ENCODE measurements at places on chromosomes 7 and 10. TPM values are rescaled to one million over a fixed set of nuclear protein-coding genes. Genes with fewer than 3 reads are reported as not detected.

TFEC gene
- 0.17 TPM for total RNA-seq

CNTNAP2 gene
- 1.2 TPM for total RNA-seq

ALOX5 gene
- not detected for total RNA-seq

PARG gene
- 28.3 TPM for total RNA-seq

PGAM2 gene
- 0.41 TPM for total RNA-seq

RHOBTB1 gene
- 19.2 TPM for total RNA-seq

DNA sequence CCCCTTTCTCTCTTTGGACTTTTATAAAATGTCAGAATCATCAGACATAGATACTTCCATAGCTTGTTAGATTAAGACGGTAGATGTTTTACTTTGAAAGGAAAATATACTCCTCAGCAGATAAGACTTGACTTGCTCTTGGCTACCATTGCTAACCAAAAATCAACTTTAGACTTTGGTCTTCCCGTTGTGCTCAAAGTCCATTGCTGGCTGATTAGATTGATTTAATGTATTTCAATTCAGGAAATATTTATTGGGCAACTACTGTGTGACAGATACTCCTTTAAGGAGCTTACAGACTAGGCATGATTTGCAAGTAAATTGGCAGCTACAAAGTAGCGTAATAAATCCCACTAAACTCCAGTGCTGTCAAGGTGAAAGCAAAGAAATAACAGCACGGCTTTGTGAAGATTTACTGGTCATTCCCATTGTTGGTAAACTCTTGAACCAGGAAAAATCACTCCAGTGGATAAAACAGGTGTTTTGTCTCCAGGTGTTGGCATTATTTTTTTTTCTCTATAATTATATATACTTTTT is 95.7 kb upstream of the ARMC3 start:
- H3K4me1 ChIP-seq: peaks cover 5% of the 10 kb centered on the region
- no peaks in the 10 kb centered on the region for H3K27me3 ChIP-seq
- no peak for DNase-seq
- no peak overlapping the region for H3K27ac ChIP-seq
- H3K36me3 ChIP-seq: no peaks in the 10 kb centered on the region

- peaks cover 5% of the 10 kb centered on the region for H3K36me3 ChIP-seq
- no peak overlapping the region for H3K27ac ChIP-seq
- DNase-seq: no peak
- H3K27me3 ChIP-seq: peaks cover 7% of the 10 kb centered on the region
- H3K4me1 ChIP-seq: no peaks in the 10 kb centered on the region
Measured at GRCh38 chr7:7146837-7147236, 35.5 kb upstream of the C1GALT1 start.

- H3K36me3 ChIP-seq: no peaks in the 10 kb centered on the region
- no peak overlapping the region for H3K27ac ChIP-seq
- DNase-seq: no peak
- H3K4me3 ChIP-seq: no peak overlapping the region
Measured at GRCh38 chr10:47287365-47287802, 12.6 kb upstream of the GDF10 start.

DNA sequence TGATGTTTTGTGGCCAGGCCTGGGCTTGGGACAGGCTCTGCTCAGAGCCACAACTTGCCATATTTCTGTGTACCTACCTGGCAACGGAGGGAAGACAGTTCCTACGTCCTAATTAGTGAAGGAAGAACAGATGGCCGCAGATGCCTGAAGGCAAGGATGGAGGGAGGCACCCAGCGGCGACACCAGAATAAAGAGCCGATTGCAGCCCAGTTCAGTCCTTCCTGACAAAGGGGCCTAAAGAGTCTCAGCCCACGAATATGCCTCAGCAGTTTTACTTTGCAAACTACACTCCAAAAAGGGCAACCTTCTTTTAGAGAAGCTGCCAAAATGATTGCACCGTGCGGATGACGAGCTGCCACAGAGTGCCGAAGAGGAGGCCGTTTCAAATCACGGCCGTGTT is 585.8 kb downstream of the GLRX3 start:
- no peak overlapping the region for H3K27ac ChIP-seq
- H3K36me3 ChIP-seq: no peaks in the 10 kb centered on the region

GRCh38 chr7:133575726-133576440 is 323.0 kb downstream of the EXOC4 start:
- H3K4me1 ChIP-seq: peaks cover 13% of the 10 kb centered on the region
- no peak overlapping the region for H3K4me3 ChIP-seq
- DNase-seq: no peak
- peaks cover 1% of the 10 kb centered on the region for H3K36me3 ChIP-seq

GRCh38 chr10:126521399-126521798 is 133.1 kb upstream of the ADAM12 start:
- H3K27ac ChIP-seq: no peak overlapping the region
- no peak overlapping the region for H3K4me3 ChIP-seq
- H3K27me3 ChIP-seq: peaks cover 15% of the 10 kb centered on the region
- H3K4me1 ChIP-seq: peaks cover 5% of the 10 kb centered on the region

DNA sequence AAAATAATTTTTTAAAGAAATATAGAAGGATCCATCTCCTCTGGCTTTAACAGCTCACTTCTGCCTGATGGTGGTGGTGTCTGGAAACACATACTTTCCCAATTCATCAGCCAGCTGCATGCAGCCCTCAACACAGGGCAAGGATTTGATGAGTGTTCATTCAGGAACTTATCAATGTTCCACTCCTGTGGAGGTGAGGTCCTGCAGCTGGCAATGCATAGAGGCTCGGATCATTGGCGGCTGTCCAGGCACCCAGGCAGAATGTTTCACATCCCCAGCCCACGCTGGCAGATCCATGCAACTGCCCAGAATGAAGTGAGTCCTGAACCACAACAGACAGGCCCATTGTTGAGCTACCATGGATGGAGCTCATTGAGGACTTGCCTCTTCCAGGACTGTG is 55.2 kb upstream of the KCNMA1 start:
- no peaks in the 10 kb centered on the region for H3K36me3 ChIP-seq
- no peaks in the 10 kb centered on the region for H3K27me3 ChIP-seq
- H3K27ac ChIP-seq: peak overlapping the region; percentile 27
- no peak for DNase-seq

DNA sequence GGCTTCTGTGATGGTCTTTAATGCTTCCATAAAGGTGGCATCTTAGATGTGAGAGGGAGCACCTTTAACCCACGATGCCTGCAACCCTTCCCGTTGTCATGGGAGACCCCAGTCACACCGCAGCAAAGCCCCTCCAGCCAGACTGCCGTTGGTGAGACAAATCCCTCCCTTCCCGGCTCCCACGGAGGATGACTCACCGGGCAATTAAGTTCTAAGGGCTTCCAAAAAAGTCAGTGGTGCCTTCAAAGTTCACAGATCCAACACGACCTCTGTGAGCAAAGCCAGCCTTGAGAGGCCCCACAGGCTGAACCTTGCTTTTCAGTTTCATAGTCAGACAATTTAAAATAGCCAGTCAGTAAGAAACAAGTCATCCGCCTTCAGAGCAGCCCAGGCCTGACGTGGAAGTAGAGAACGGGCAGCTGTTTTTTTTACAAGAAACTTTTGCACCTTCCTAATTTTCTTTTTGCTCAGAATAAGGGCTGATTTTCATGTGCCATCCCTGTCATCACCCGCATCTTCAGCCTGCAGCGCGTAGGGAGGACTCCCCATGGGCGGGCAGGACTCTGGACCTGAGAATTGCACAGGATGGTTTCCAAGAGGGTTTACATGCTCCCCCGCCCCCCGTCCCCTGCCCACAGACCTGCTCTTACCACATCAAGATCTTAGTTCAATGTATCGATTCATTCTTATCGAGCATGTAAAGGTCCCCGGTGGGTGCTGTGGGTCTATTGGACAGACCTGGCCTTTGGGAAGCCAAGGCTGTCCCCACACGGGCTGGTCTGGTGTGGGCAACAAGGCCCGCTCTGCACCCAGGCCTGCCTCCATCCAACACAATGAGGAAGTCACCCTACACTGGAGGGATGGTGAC is 333.9 kb downstream of the DNAJB6 start:
- no peak overlapping the region for H3K27ac ChIP-seq
- peaks cover 41% of the 10 kb centered on the region for H3K27me3 ChIP-seq
- peaks cover 8% of the 10 kb centered on the region for H3K4me1 ChIP-seq
- DNase-seq: no peak

GRCh38 chr10:20855398-20856038 is 41.6 kb downstream of the NEBL start:
- H3K4me3 ChIP-seq: no peak overlapping the region
- DNase-seq: no peak

DNA sequence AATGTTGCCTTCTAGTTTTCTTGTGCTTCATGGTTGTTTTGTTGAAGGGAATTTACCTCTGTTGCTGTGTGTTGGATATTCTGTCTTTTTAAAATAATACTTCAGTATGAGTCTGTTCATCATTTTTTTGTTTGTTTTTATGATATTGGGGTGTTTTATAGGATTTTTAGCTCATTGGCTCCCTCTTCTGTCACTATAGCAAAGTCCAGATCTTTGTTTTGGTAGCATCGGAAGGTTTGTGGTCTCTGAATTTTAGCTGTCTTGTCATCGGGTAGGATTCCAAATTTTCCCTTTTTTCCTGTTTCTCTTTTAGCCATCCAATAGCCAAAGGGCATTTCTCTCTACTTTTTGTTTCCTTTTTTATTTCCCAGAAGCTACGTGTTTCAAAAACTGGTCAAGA is 91.4 kb downstream of the EXOC4 start:
- H3K27ac ChIP-seq: no peak overlapping the region
- peaks cover 28% of the 10 kb centered on the region for H3K36me3 ChIP-seq
- no peaks in the 10 kb centered on the region for H3K27me3 ChIP-seq
- DNase-seq: no peak
- no peak overlapping the region for H3K4me3 ChIP-seq

DNA sequence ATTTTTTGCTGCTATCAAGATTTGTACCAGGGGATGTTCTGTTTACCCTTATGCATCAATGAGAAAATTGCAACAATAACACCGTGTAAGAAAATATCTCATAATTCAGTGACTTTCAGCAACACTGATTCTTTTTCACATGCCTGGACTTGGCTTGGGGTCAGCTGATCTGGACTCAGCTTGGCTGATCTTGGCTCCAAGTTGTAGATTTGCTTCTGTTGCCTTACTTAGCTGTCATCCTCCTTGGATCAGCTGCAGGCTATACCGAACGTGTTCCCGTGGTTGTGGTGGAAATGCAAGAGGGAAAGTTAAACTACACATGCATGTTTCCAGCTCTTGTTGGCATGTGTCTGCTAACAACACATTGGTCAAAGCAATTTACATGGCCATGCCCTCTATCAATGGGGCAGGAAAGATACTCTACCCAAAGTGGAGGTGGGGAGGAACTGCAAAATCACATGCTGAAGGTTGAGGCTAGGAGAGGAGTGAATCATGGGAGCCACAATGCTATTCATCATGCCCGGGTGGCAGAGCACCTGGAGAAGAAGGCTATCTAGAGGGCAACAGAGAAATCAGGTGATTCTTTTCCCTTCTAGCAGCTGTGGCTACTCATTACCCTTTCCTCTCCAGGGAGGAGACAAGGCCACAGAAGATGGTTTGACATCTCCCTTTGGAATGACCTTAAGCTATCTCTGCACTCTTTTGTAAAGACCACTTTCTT is 1276.3 kb upstream of the AUTS2 start:
- no peaks in the 10 kb centered on the region for H3K36me3 ChIP-seq
- no peaks in the 10 kb centered on the region for H3K27me3 ChIP-seq
- DNase-seq: no peak
- no peak overlapping the region for H3K4me3 ChIP-seq
- peak overlapping the region; percentile 78 for H3K27ac ChIP-seq

DNA sequence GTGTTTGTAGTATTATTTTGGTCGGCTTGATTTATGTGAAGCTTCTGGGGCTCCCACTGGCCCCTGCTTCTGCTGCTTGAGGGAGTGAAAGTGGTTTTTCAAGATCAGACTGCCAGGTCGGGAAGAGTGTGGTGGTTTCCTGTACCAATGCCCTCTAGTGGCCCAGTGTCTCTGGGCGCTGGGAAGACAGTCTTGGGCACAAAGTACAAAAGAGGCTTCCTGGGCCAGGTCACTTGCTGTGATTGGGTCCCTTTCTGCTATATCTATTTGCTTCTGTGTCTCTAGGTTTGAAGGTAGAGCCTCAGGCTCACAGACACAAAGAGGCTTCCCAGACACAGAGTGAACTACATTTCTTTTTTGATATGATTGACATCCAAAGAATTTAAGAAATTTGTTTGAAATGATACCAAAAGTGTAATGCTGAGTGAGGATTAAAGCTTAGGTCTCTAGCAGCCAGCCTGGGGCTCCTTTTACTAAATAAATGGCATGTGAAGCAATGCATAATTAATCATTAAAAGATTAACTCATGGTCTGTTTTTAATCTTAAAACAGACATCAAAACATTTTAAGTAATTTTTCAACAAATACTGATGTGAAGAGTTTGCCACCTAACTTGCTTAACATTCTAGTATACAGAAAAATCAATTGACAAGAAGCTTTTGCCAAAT is 36.3 kb downstream of the ABCB1 start:
- H3K27ac ChIP-seq: no peak overlapping the region
- H3K27me3 ChIP-seq: peaks cover 16% of the 10 kb centered on the region
- no peak overlapping the region for H3K4me3 ChIP-seq
- DNase-seq: no peak
- no peaks in the 10 kb centered on the region for H3K36me3 ChIP-seq

- no peak for DNase-seq
- H3K4me3 ChIP-seq: peak overlapping the region; percentile 60
Measured at GRCh38 chr7:148262721-148263229, 327.8 kb upstream of the C7orf33 start.
